ENCODE measurements at places on chromosomes 6 and 20.

DNA sequence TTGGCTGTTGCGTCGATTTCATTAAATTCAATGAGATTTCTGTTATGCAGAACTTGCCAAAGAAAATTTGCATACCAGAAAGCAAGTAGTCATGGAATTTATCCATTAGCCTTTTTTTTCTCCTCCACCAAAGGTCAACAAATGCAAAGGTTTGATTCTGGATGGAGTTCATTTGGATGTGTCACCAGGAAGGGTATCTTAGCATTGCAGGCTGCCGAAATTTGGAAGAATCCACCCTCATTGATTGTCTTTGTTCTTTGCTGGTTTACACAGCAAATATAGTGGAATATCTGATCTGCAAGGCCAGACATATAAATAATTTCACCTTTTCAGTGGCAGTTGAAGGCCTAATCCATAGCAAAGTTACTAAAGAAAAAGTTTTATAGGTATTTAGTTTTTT lies 229.4 kb upstream of the SLC35B3 start:
- no peak for DNase-seq

DNA sequence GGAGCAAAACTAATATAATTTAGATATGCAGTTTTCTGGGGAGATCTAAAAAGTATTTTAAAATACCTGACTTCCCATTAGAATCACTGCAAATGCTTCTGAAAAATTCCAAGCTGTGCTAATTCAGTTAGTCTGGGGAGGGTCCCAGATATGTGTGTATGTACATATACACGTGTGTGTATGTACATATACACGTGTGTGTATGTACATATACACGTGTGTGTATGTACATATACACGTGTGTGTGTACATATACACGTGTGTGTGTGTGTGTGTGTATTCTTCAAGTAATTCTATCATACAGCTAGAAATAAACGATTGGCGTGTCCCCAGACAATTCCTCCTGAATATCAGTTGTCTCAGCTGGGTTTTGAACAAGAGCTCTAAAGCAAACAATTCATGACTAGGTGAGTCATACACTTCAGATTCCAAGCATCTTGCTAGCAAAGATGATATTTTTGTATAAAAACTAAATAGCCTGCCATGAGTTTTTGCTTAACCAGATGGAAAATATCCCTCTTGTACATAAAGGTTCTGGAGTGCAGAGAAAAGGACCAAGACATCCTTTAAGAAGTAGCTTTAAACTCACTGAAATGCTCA lies 58.2 kb downstream of the SPACA1 start:
- no peak for DNase-seq

- no peak for DNase-seq
Observed at GRCh38 chr20:63281742-63282665, 9.4 kb downstream of the ARFGAP1 start.

GRCh38 chr6:159008656-159009288 lies 8.8 kb upstream of the RSPH3 start:
- DNase-seq = no peak

GRCh38 chr20:58756450-58756775 lies 63.8 kb downstream of the NPEPL1 start:
- no peak for DNase-seq

GRCh38 chr6:13581700-13582229 lies 7.4 kb downstream of the SIRT5 start:
- DNase-seq = no peak

DNA sequence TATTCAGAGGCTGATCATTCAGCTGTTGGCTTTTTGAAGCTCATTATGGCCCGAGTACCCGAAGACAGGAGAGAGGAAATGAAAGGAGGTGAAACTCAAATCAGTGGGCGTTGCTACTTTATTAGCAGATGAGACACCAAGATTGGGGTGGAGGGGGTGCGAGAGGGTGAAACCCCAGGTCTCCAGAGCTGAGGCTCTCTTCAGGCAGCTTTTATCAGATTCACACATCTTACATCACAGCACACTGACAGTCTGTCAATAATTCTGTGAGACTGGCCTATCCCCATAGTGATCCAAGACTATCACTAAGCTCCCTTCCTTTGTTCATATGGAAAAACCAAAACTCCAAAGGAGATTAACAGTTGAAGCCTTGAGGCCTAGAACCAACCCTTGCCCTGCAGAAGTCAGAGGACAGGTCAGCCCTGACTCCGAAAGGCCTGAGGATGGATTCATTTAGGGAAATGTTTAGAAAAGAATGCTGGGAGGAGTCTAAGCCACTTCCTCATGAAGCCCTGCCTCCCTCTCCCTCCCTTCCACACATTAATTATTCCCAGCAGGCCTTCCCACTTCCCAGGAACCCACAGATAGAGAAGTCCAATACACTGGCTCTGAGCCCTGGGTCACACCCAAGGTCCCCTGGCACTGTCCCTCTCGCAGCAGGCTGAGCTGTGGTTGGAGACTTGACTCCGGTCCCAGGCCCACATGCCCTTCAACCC lies 23.2 kb downstream of the TRERF1 start:
- peak; percentile 87 for DNase-seq

- DNase-seq = no peak
Observed at GRCh38 chr6:37006793-37007339, 1.4 kb downstream of the FGD2 start.

GRCh38 chr20:62982124-62983075 lies 24.4 kb downstream of the BHLHE23 start:
- no peak for DNase-seq

- no peak for DNase-seq
Observed at GRCh38 chr6:52538901-52539354, 37.9 kb downstream of the TRAM2 start.

DNA sequence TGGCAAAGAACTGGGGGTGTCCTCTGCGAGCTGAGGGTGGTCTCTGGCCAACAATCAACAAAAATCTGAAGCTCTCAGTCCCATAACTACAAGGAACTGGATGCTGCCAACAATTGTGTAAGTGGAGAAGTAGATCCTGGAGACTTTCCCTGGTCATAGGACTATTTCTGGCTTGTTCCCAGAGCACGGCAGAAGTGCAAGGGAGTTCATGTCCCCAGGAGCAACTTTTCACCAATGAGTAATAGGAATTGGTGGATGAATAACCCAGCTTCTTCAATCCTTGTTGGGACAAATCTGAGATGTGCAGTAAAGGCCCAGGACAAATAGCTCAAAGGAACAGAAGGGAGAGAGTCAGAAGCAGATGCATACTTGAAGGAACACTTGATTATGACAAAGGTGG lies 95.5 kb downstream of the QRSL1 start:
- no peak for DNase-seq

GRCh38 chr6:127886603-127887002 lies 14.3 kb downstream of the THEMIS start:
- DNase-seq = no peak

DNA sequence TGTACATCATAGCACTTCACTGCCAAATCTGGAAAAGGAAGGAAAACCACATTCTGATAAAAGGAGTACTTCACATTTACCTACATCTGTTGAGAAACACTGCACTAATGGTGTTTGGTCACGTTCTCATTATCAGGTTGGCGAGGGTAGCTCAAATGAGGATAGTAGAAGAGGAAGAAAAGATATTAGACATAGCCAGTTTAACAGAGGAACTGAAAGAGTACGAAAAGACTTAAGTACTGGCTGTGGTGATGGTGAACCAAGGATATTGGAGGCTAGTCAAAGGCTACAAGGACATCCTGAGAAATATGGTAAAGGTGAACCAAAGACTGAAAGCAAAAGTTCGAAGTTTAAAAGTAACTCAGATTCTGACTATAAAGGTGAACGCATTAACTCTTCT lies 32.0 kb upstream of the GJA10 start:
- DNase-seq = no peak

- DNase-seq = no peak
Observed at GRCh38 chr6:164377348-164377918, 932.0 kb downstream of the C6orf118 start.

DNA sequence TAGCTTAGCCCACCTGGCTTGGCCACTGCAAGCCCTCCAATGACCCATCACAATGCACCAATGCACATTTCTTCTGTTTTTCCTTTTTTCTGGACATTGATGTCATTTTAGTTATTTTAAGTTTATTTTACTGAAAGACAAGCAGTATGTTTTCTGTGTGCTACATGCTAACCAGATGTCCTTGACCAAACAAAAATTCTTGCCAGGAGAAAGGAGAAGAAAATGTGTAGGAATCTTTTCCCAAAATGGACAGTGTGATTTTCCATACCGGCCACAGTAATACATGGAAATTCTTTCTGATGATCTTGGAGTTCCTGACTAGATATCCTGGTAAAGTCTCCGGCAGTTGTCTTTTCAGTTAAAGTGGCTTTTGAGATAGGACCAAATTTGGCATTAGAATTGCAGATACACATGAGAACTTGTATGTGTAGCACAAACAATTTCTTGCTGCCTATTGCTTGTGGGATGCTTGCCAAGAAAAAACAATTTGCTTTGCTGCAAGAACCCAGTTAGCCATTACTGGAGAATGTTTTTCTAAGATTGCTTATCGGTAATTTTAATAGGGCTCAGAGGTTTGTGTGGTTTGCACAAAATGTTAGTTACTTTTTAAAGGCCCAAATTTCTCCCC lies 696.5 kb upstream of the CITED2 start:
- DNase-seq = no peak

GRCh38 chr6:14787250-14787649 lies 458.6 kb upstream of the JARID2 start:
- DNase-seq = no peak

DNA sequence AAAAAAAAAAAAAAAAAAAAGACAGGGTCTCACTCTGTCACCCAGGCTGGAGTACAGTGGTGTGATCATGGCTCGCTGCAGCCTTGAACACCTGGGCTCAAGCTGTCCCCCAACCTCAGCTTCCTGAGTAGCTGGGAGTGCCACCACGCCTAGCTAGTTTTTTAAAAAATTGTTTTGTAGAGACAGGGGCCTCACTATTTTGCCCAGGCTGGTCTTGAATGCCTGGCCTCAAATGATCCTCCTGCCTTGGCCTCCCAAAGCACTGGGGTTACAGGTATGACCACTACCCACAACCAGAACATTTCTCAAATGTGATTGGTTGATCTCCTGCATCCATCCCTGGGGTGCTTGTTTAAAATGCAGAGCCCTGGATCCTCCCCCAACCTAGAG lies 5.6 kb upstream of the RBCK1 start:
- peak; percentile 30 for DNase-seq

DNA sequence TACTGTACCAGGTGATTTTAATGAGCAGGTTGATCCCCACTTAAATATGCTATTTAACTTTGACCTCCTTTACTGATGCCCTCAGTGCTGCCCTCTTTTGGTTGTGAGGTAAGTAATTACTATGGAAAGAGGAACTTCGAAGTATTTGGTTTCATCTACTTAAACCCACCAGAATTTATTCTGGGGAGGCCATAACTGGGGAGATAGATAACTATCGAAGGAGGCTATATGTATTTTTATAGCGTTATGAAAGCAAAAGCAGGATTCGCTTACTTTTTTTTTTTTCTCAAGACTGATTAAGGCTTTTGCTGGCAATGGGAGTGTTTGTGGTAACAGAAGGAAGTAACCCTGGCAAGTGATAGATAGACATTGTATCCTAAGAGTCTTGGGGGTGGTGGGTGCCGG lies 168.9 kb upstream of the CENPW start:
- DNase-seq = no peak

GRCh38 chr6:157768863-157769551 lies 54.0 kb upstream of the SNX9 start:
- DNase-seq = no peak

- no peak for DNase-seq
Observed at GRCh38 chr6:118761645-118762044, 110.3 kb upstream of the CEP85L start.

DNA sequence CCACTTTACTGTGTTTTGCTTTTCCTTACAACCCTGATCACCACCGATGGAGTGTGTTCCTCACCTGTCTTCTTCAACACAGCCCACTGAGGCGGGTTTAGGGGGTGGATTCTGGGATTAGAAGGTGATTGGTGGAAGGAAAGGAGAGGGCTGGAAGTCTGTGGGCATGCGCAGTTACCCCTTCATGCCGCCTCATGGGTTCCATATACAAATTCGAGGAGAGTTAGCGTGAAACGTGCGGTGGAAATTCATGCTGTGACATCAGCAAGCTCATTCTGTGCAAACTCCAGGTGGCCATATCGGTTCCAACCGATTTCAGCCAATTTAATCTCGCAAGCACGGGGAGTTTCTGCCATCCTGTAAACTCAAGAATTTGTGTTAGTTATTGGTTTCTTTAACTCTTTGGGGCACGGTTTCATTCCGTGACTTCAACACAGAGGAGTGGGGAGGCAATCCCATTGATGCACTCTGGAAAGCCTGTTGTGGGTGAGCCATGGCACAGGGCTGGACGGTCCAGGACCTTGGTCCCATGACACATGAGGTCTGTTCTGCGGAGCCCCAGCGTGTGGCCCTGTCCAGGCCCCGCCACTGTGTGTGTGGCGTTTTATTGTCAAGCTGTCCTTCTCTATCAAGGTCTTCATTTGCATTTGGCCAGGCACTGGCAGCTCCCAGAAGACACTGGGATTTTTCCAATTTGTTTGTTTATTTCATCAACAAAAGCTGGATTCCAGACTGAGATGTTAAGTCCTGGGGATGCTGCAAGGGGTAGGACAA lies 482.8 kb upstream of the SULF2 start:
- DNase-seq = no peak

DNA sequence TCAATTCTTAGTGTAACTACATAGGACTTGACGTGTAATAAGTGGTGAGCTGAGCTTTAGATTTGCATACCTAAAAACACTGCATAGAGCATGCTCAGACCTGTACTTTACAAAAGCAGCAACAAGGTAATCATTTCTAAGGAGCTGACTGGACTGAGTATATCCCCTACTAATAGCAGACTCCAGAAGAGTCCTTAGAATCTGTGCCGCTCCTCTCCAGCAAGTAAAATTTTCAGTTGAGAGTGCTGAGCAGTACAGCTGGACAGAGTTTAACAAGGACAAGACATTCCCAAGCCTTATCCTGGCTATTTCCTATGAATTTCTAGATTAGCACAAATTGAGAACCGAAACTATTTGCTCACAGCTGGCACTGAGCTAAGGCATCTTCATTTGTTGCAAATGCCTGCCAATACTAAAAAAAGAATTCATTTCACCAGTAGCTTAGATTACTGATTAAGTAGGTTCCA lies 26.1 kb upstream of the KLHL31 start:
- DNase-seq = no peak

DNA sequence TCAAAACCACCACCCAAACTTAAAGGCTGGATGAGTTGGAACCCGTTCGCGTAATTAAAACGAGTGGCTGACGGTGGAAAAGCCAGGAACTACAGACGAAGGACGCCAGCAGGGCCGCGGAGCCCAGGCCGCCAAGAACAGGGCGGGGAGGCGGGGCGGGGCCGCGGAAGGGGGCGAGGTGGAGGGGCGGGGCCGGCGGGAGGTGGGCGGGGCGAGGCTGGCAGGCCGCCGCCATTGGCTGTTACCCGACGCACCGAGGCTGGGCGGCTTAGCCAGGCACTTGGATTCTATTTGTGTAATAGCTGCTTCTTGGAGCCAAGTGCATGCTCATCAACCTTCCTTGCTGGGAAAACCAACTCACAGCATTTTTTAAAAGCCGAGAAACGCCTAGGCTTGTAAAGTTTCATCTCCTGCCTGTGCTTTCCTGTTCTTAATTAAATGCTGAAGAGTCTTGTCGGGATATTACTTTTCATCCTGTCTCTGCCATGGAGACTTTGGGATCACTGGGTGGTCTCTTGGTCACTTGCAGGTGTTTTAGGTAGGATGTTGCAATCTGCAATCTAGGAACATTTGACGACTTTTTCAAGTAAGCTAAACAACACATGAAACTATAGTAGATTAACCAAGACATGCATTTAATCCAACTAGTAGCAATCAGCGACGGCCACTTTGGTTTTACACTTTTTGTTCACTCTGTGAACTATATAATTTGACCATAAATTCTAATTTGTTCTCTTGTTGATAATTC lies 245.0 kb downstream of the ARID1B start:
- peak; percentile 93 for DNase-seq

Data from activated effector memory CD4-positive, alpha-beta T cell treated with anti-CD3 and anti-CD28 coated beads, Interleukin-2, amount 50 U/mL, for 16 hours (primary cell).